ENCODE measurements at places on chromosomes 5 and 9. TPM values are rescaled to one million over a fixed set of nuclear protein-coding genes. Genes with fewer than 3 reads are reported as not detected.

- DNase-seq: no peak
These were observed 2.6 kb upstream of the SEMA6A start for GRCh38 chr5:116577064-116577788.

DNA sequence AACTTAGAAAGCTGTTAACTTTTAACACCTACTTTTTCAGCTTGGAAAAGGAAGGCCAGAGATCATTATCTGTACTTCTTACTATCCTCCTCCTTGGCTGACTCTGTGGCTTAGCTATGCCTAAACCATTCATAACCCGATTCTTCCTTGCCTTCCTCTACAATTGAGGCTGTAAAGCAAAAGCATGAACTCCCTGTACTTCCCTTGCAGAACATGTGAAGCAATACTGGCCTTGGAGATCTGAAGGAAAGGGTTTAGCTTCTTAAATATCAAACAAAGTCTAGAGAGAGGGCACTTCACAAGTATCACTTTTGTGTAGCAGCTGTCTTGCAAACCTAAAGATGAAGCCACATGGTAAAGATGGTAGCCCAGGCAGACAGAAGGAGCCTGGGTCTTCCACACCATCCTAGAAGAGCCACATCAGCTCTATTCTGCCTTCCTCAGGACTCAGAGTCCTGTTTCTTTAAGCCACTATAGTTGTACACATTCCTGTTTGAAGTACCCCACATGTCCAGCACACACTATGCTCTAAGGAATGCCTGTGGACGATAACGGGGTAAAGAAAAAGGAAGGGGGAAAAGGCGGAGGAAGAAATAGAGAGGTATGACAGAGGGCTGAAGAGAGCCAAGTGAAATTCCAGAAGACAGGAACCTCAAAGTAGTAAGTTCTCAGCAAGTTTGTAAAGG lies 169.2 kb downstream of the SLIT3 start:
- no peak for DNase-seq

- DNase-seq: peak; percentile 42
These were observed 1.1 kb downstream of the POMT1 start for GRCh38 chr9:131503626-131504465.

GRCh38 chr5:54073131-54073530 lies 237.2 kb downstream of the ARL15 start:
- no peak for DNase-seq

- peak; percentile 54 for DNase-seq
These were observed 155.1 kb upstream of the DMRT1 start for GRCh38 chr9:686321-686813.

GRCh38 chr5:1536322-1536845 lies 12.6 kb upstream of the LPCAT1 start:
- DNase-seq: peak; percentile 31

- DNase-seq: no peak
These were observed 13.8 kb downstream of the NAIP start for GRCh38 chr5:71011194-71011792.

- DNase-seq: no peak
These were observed 24.5 kb downstream of the TBC1D9B start for GRCh38 chr5:179883163-179883562.

DNA sequence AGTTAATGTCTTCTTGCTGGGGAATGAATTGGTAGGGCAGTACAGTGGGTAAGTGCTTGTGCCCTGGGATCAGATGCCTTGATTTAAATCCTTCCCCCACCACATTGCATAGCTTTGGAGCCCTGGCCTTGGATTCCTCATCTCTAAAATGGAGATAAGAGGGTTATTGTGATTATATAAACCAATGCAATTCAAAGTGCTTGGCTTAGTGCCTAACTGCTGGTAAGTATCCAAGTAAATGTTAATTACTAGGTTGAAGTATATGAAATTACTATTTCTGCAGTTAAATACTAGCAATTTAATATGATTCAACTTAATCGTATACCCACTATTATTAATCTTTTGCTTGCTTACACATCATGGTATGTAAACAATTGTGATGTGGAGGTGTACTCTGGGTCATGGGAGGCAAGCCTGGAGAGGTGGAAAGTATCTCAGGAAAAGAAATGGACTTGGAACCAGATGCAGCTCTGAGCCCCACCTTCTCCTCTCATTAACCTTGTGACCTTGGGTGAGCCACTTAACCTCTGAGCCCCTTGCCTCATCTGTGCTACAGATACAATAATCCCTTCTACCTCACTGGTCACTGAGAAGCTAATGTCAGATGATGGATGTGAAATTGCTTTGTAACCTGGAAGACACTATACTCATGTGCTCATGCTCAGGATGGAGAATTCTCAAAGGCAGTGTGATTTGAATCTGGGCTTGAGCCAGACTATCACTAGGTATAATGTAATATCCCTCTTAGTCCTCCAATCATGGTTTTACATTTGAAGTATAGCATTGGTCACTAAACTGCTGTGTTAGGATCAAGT lies 23.8 kb downstream of the NEUROG1 start:
- DNase-seq: no peak

GRCh38 chr5:91026466-91026865 lies 356.7 kb downstream of the ARRDC3 start:
- DNase-seq: no peak

DNA sequence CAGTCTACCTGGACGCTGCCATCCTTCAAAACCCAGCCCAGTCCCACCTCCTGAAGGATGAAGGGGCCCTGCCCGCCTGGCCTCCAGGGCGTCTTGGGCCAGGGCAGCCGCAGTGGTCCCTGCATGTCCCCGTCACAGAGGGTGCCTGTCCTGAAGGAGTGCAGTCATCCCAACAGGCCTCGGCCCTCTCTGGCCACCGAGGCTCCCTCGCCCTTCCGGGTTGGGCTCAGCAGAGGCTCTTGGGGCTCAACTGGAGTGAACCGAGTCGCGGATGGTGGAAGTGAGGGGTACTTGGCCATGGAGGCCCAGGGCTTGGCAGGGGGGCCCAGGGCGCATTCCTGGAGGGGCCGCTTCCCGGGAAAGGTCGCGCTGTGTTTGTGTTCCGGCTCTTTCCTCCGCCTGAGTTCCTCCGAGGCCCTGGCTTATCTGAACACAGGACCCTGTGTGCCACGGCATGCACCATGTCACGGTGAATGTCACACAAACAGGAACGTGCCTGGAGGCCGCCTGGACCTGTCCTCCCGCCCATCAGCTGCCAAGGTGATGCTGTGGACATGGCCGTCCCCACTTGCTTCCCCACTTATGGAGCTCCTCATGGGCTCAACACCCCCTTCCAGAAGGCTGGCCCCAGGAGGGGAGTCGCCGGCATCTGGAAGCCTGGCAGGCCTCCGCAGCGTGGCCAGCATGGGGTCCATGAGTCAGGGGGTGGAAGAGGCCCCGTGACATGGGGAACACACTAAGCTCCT lies 25.7 kb upstream of the OBP2B start:
- no peak for DNase-seq

DNA sequence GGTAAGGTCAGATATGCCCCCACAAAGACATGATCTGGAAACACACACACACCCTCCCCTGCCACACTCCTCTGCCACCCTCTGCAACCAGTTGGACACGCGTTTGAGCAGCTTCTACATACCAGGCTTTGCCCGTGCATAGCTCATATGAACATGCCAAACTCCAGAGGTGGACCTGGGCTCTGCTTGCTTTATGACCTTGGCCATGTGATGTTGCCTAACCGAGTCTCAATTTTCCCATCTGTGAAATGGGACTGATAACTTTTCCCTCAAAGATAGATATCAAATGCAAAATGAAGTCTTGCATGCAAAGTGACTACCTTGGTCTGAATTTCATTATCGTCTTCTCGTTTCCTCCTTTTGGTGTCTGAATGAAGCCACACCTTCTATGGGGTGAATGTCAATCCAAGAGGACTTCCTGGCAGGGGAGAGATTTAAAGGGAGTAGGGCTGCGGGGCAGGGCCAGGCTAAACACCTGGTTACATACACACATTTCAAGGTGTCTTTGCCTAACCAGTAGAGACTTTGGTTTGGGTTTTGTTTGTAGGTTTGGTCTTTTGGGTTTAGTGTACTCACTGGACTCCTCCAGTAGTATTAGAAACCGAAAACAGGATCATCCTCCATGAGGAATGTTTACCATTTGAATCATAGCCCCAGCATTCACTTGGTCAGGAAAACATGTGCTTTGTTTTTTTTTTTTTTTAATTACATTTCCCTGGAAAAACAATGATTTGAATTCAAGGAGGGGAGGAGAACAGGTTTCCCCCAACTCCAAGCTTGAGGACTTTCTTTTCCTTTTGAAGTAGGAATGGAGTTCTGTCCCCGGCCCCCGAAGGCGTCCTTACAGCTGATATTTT lies 63.2 kb downstream of the COL27A1 start:
- no peak for DNase-seq

DNA sequence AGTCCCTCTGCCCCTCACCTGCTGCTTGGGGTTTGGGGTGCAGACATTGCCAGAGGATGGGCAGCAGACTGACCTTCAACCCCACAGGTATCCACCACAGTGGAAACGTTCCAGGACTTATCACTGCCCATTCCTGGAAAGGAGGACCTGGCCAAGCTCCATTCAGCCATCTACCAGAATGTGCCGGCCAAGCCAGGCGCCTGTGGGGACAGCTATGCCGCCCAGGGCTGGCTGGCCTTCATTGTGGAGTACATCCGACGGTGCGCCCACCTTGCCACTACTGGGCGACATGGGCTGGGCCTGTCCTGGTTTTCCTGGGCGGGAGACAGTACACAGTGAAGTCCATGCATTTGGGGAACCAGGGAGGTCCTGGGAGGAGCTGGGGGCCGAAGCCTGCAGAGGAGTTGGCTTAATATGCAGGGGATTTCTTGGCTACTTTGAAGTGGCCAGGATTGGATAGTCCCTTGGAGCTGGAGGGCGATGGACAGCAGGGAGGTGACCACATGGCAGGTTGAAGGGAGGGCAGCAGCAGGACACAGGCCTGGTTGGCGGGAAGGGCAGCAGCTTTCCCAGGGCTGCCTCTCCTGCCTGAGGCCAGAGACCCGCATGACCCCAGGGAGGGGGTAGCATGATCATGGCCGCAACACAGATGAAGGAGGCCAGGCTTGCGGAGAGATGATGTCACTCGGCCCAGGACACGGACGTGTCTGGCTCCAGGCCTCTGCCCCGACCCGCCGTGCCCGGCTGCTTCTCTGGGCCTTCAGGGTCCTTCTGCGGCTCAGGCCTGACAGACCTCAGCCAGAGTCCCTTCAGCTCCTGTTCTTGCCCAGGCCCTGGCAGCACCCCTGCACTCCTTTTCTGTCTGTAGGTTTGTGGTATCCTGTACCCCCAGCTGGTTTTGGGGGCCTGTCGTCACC lies 34.6 kb downstream of the USP20 start:
- no peak for DNase-seq

- no peak for DNase-seq
These were observed 10.0 kb downstream of the TENT4A start for GRCh38 chr5:6723122-6723815.

- peak; percentile 90 for DNase-seq
These were observed 129.3 kb upstream of the SLC44A1 start for GRCh38 chr9:105114964-105115728.

GRCh38 chr5:103433211-103433610 lies 129.4 kb downstream of the NUDT12 start:
- peak; percentile 21 for DNase-seq

DNA sequence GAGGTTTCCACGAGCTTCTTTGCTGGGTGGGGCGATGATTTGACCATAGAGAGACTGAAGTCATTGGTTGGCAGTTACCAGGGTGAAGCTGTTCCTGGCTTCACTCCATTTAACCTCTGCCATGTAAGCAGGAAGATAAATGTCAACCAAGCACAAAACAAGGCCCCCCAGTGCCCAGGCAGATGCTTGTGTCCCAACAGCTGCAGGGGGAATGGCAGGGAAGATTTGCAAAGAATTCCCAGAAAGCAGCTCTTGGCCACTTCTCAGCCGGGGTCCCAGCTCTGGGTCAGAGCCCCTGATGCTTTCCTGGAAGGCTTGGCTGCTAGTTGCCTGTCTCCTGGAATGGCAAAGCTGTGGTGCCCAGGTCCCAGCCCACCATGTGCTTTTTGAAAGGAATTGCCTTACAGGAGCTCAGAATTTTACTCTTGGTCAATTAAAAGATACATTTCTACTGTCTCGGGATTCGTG lies 383.4 kb downstream of the ENC1 start:
- no peak for DNase-seq

GRCh38 chr5:61802456-61802855 lies 470.4 kb downstream of the ZSWIM6 start:
- no peak for DNase-seq

GRCh38 chr5:141872496-141873356 lies 5.5 kb downstream of the PCDH1 start:
- no peak for DNase-seq

- DNase-seq: no peak
These were observed 126.3 kb downstream of the PDE4D start for GRCh38 chr5:59767211-59767605.

DNA sequence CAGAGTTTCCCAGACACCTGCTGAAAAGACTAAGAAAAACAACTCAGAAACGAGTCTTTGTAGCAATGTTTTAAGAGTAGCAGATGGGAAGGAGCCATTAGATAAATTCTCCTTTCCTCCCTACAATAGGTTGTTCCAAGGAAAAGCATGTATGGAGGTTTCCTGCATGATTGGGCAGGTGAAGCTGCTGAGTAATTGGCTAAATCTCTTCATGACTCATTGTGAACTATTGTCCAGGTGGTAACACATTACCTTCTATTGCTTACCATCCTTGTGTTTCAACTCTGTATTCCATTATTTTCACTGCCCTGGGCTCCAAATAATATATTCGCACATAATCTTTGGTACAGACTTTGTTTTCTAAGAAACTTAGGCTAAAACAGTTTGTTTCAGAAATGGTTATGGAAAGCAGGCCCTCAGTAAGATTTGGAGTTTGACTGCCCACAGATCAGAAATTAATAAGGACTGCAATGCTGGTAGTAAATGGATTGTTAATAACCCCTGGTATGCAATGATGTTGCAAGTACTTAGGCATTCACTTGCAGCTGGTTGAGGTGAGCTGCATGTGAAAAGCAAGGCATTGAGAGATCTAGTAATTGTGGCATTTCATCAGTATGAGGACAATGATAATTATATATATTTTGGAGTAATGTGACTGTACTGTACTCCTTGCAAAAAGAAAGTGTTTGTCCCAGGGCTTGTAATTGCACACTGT lies 281.4 kb upstream of the VLDLR start:
- no peak for DNase-seq

DNA sequence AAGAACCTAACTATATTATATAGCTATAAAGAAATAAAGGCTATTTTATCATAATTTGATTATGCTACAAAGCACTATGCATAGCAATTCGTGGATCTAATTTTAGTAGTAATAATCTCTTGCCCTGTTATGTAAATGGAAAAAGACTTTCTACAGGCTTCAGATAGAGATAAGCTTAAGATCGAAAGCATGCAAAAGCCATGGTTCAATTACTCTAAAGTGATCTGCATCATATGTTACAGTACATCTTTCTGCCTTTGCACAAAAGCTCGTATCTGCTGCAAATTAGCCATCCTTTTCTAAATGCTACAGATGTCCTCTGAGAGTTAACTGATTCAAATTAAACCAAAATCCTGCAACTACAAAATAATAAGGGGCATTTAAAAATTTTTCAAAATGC lies 234.8 kb upstream of the TMEM161B start:
- no peak for DNase-seq

- DNase-seq: no peak
These were observed 61.4 kb upstream of the CKMT2 start for GRCh38 chr5:81171769-81172168.

- no peak for DNase-seq
These were observed 282.3 kb upstream of the TUT7 start for GRCh38 chr9:86636519-86636918.

The ADAM19 gene
- 15.6 TPM for total RNA-seq

The PCDHB10 gene
- 0.78 TPM for total RNA-seq

The SPINK7 gene
- not detected for total RNA-seq

The GRIN1 gene
- not detected for total RNA-seq
